ENCODE measurements at places on chromosomes 11 and 22.

DNA sequence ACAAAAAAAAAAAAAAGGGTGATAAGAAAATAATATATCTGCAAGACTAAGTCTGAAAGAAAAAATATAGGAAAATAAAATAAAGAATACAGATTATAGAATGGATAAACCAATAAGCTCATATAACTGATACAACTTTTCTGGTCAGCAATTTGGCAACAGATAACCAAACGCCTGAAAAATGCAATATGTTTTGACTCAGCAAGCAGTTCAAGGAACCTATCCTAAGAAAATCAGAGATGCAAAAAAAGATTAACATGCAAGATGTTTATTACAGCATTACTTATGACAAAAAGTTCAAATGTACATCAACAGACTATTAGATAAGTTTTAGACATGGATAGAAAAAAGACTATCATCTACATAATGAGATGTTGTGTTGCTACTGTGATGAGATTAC, 27.1 kb upstream of the GAB2 start:
- DNase-seq: no peak

- no peak for DNase-seq
Measured at GRCh38 chr11:1401656-1402221, 12.0 kb downstream of the BRSK2 start.

DNA sequence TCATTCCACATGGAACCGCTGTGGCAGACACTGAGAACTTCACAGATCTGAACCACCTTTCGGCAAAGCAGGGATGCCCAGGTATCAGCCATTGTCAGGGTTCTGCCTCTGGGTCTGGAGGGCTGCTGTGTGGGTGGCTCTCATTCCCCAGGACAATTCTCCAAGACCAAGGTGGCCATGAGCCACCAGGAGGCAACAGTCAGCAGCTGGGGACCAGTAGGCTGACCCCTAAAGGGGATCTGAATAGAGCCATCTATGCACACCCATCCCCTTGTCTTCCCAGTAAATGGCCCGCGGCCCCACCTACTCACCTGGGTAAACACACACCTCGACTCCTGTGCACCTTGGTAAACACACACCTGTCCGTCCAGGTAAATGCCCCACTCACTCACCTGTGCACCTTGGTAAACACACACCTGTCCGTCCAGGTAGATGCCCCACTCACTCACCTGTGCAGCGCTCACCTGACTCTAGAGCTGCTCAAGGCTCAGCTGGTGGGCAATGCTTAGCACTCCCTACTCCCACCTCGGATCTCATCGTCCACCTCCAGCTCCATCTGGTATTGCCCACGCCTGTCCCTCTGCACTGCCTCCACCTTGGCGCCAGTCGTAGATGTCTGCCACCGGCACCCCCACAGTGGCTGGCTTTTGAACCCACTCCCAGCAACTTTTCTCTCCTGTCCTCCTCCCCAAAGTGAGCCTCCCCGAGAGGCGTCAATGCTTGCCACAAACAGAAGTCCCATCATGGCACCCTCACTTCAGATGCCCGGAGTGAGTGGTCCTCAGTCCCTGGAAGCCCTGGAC, 10.2 kb downstream of the SLC25A1 start:
- no peak for DNase-seq

GRCh38 chr11:73426219-73426850, 50.1 kb downstream of the RELT start:
- DNase-seq: no peak

- no peak for DNase-seq
Measured at GRCh38 chr11:128946648-128947047, 4.0 kb upstream of the TP53AIP1 start.

DNA sequence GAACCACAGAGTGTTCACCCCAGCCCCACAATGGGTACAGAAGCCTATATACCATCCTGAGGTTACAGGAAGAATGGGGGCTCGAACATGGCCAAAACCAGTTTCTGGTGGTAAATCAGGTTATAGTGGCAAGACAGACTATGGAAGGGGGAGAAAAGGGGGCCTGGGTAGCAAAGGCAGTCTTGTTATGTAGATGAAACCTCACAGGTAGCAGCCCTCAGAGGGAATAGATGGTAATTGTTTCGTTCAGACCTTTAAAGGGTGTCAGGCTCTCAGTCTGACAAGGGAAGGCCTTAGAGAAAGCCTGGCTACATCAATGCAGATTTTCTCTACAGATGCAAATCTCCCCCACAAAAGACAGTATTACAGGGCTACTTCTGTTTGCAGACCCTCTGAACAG, 3.4 kb downstream of the CAPN1 start:
- DNase-seq: no peak

DNA sequence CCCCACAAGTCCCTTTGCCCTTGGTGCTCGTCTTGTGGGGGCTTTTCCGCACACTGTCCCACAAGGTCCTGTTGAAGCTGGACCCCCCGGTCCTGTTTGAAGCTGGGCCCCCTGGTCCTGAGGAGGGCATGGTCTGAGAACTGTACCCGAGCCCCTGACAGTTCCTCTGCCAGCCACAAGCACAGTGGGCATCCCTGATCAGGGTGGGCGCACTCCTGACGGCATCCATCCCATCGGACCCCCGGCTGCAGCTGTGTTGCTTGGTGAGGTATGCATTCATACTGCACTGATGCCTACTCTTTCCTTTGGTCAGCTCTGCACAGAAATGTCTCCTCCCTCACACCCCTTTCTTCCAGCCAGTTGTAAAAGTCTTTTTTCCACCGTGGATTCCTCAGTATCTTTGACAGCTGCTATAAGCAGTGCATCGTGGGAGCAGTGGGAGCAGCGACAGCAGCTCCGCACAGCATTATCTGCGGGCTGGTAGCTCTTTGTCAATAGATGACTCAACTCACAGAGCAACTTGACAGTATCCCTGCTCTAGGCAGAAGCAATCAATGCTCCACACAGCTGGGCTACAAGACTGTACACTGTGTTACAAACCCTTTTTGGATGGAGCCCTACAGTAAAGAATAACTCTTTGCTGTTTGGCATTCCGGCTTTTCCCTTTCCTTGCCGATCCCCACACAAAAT, 1030.8 kb upstream of the CCDC90B start:
- DNase-seq: no peak

- no peak for DNase-seq
Measured at GRCh38 chr11:111391328-111392124, 12.5 kb upstream of the POU2AF1 start.

GRCh38 chr11:94171693-94172440, 43.2 kb downstream of the PANX1 start:
- DNase-seq: no peak

DNA sequence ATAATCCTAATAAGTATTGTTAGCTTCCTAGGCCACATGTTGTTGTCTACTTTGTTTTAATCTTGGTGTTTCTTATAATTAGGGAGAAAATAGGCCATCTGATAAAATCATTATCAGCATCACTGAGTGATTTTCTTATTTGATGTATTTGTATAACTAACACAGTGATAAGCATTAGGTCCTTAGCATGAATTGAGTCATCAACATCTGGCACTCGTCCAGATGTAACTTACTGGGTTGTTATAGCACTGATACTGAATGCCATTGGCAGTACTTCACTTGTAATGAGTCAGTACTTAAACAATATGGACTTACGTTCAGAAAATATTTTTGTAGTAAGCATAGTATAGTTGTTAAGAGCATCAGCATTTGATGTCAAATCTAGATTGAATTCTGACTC, 16.2 kb downstream of the API5 start:
- no peak for DNase-seq

- no peak for DNase-seq
Measured at GRCh38 chr22:20619045-20619892, 111.9 kb downstream of the MED15 start.
